ENCODE measurements at places on chromosomes 11 and 22.
A peak's percentile ranks its signal among the peaks of the same experiment; 100 is the strongest.

- no peak for DNase-seq
Observed at GRCh38 chr22:28670756-28671155, 8.9 kb downstream of the TTC28 start.

- no peak for DNase-seq
Observed at GRCh38 chr22:36470162-36470993, 11.1 kb downstream of the TXN2 start.

GRCh38 chr11:8800520-8801110, 110.4 kb upstream of the AKIP1 start:
- no peak for DNase-seq

GRCh38 chr11:68003846-68004550, at the start of gene UNC93B1:
Gene UNC93B1, minus strand, starts transcription at chr11:68004097. Its CDS starts 54 bp downstream, at chr11:68004043.
- peak; percentile 32 for DNase-seq

- no peak for DNase-seq
Observed at GRCh38 chr11:115926601-115927000, 422.4 kb upstream of the CADM1 start.

GRCh38 chr22:38244106-38244505, 28.7 kb downstream of the TMEM184B start:
- no peak for DNase-seq

DNA sequence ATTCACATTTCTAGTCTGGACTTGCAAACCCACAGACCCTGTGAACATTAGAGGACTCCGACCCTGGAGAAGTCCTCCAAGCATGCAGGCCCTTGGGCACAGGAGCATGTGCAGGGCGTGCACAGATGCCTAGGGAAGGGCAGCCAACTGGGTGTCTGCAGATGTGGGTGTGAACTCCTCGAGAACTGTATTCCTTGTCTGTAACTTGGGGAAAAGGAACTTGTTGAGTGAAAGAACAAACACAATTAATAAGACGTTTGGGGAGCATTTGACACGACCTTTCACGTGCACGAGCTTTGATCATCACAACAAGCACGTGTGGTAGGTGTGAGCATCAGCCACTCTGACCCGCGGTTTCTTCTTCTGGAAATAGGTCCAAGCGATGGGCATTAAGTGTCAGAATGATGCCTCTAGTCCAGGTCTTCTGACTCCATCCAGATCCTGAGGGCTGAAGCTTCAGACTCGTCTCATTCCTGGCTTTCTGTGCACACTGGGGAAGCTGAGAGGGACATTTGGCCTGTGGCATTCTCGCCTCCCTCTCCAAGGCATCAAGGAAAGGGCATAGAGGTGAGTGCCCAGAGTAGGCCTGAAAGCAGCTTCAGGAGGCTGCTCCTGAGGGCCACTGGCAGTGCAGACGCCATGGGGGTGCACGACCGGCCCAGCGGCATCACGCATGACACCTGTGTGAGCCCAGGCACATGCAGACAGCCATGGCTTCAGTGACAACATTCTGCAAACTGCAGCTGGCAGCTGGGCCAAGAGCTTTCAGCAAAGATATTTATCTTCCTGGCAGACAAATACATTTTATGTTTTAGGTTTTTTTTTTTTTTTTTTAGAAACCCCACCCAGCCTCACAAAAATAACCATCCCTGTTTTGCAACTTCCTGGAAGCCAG, 32.5 kb downstream of the ALX4 start:
- DNase-seq = no peak

DNA sequence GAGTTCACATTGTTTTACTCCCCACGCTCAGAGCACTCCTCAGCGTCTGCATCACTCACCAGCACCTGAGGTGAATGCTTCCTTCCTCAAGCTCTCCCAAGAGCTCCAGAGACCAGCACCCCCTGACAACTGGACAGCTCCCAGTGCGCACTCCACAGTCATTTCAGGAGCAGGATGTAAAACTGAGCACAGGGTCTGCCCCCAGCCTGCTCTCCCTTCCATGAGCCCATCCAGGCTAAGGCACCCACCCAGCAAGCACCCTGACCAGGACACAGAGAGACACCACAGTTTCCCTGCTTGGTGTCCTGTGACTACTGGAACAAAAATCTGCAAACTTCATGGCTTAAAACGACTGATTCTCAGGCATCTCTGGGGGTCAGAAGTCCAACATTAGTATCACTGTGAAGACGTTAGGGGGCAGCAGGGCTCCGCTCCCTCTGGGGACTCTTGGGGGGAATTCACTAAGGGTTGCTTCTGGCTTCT, 3.3 kb downstream of the SCGB1D2 start:
- DNase-seq = no peak

DNA sequence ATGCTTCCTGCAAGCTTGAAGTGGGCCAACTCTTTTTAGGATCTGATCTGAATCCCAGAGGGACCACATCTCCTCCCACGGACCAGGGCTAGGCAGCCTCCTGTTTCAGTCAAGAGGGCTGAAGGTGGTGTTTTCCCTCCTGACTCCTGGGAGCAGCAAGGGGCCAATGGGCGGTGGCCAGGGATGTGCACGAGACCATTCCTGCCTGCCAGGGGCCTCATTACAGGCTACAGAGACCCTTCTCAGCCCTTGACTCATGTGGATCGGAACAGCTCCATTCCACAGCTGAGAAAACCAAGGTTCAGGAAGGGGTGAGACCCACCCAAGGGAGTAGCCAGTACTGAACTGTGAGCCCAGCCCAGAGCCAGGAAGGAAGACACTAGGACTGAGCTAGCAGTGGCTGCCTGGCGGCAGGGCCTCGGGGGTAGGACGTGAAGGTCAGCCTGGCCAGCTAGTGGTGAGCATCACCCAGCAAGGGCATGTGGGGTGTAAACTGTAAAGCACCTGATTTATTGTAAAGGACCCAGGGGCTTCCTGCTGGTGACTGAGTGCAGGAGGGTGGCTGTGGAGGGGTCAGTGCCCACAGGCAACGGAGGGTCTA, 3.4 kb upstream of the P2RY6 start:
- no peak for DNase-seq

- no peak for DNase-seq
Observed at GRCh38 chr11:18193010-18193409, 20.4 kb downstream of the MRGPRX4 start.

- no peak for DNase-seq
Observed at GRCh38 chr11:117643606-117644300, 153.3 kb downstream of the DSCAML1 start.
